ENCODE measurements at places on chromosomes 11 and 22.
A peak's percentile ranks its signal among the peaks of the same experiment; 100 is the strongest.

GRCh38 chr11:70876685-70877084 lies 375.7 kb downstream of the SHANK2 start:
- DNase-seq, result no peak

GRCh38 chr11:11456866-11457265 lies 103.8 kb upstream of the CSNK2A3 start:
- DNase-seq, result no peak

GRCh38 chr22:33842421-33843094 lies 77.7 kb downstream of the LARGE1 start:
- DNase-seq, result no peak

DNA sequence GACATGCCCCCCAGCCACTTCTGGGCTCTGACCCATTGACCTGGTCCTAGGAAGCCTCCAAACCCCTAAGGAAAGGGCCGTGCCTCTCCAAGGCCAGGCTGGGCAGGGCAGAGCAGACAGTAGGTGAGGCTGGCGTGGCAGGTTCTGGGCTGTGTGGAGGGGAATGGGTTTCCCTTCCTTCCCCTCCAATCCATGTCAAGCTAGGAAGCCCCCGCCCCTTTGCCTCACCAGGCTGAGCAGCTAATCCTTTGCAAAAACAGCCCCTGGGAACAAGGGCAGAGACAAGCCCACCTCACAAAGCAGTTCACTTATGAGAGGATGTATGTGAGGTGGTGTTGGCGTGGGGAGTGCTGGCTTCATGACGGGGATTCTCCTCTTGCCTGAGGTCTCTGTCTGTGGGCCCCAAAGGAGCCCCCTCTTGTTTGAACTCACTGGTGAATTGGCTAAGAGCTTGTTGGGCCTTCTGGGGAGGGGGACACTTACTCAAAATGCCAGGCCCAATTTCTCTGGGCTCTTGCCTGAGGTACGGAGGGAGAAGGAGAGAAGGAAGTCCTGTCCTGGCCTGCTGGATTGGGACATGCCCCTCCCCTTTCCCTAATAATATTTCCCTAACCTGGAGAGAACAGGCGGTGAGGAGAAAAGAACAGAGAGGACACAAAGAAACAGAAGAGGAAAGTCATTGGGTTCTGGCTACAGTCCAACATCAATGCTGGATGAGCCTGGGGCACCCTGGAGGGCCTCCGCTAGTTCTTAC lies 1.6 kb upstream of the TRIM29 start:
- DNase-seq, result no peak

GRCh38 chr11:118851970-118852369 lies 31.7 kb upstream of the CXCR5 start:
- no peak for DNase-seq

DNA sequence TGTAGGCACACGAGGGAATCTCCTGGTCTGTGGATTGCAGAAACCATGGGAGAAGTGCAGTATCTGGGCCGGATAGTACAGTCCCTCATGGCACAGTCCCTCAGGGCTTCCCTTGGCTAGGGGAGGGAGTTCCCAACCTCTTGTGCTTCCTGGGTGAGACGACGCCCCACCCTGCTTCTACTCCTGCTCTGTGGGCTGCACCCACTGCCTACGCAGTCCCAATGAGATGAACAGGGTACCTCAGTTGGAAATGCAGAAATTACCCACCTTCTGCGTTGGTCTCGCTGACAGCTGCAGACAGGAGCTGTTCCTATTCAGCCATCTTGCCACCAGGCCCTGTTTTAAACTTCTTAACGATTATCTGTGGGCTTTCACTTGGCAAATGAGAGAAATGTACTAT lies 157.2 kb upstream of the CARD18 start:
- no peak for DNase-seq

- DNase-seq, result no peak
These were observed 177.5 kb upstream of the GRIA4 start for GRCh38 chr11:105432241-105432995.

GRCh38 chr11:76709756-76710155 lies 39.2 kb upstream of the LRRC32 start:
- DNase-seq, result no peak

GRCh38 chr11:94871491-94872185 lies 101.7 kb downstream of the CWC15 start:
- DNase-seq, result no peak

DNA sequence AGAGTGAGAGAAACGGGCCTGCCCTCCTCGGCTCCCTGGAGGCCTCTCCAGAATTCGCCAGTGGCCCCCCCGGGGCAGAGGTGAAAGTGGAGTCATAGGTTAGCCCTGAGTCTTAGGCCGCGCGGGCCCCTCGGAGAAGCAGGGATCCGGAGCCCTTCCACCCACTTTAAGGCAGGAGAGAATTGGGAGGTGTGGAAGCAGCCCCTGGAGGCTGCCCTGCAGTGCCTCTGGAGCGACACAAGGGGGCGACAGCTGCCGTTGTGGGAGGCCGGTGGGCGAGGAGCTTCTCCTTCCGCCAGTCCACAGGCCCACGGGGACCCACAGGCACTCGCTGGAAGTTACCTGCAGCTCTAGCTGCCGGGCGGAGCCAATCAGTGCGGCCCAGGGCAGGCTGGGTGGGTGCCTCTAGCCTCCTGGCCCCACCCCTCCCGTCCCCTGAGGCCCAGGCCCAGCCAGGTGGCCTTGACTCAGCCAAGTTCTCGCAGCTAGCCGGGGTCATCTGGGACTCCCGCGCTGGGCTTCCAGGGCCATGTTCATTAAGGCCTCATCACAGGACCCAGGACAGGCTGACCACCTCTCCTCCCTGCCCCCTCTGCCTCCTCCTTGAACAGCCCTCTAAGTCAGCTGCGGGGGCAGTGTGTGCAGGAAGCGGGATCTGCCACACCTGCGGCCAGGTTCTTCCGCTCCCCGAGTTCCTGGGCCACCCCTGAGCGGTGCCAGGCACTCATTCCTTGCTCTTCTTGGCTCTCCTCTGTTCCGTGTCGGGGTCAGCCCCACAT lies 5.0 kb downstream of the DGKZ start:
- DNase-seq, result no peak

DNA sequence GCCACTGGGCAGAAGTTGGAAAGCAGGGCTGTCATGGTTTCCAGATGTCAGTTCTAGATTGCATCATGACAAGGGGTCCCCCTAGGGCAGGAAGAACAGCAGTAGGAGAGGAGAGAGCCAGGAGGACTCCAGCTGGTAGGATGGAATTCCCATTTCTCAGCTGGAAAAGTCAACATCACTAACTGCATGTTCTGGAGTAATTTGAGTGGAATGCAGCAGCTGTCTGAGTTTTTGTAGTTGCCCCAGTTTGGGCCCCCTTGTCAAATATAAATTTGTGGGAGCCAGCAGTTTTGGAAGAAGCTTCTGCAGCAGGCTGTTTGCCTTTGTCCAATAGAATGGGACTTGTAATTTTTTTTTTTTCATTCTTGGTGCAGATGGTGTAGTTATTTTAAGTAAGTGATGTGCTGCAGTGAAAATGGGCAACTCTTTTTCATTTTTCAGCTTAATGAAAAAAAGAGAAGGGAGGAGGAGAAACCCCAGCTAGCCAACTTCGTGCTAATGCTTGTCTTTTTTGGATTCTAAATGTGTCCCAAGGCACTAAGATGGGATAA lies 86.9 kb downstream of the LDLRAD3 start:
- DNase-seq, result no peak

- no peak for DNase-seq
These were observed 14.1 kb upstream of the TMA7B start for GRCh38 chr22:39946126-39946502.

DNA sequence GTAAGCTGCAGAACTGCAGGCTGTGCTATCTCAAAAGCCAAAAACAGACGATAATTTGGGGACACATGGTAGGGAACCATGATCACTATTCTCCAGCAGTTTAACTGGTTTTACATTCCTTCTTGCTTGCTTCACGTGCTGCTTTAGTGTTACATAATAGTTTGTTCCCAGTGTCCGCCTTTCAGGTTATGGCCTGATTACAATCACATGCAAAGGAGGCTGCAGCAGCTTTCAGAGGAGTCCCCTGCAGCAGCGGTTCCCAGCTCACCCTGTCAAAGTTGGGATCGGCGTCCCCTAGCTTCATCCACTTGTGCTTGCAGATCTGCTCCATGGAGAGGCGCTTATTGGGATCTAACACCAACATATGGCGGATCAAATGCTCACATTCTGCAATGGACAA lies 39.2 kb upstream of the APOA1 start:
- no peak for DNase-seq

GRCh38 chr22:42619261-42620063 lies 4.8 kb upstream of the POLDIP3 start:
- no peak for DNase-seq

GRCh38 chr11:27663326-27663725 lies 36.9 kb downstream of the BDNF start:
- DNase-seq, result no peak

GRCh38 chr11:90639461-90639993 lies 416.7 kb upstream of the CHORDC1 start:
- peak; percentile 13 for DNase-seq

All from RWPE1 (cell line).